ENCODE measurements at places on chromosomes 16 and 17. TPM values are rescaled to one million over a fixed set of nuclear protein-coding genes. Genes with fewer than 3 reads are reported as not detected.

CMTM2 gene
- 0.36 TPM for total RNA-seq

TEDC2 gene
- 23.9 TPM for total RNA-seq

SYT17 gene
- total RNA-seq = 0.10 TPM

HSD17B1 gene
- 0.44 TPM for total RNA-seq

CACNA1H gene
- total RNA-seq = 0.61 TPM

ABCC3 gene
- not detected for total RNA-seq

CD7 gene
- 570 TPM for total RNA-seq

PRSS33 gene
- total RNA-seq = not detected

C17orf78 gene
- not detected for total RNA-seq

PLK1 gene
- total RNA-seq = 81.6 TPM

IL32 gene
- total RNA-seq = 2,504 TPM

CDH11 gene
- not detected for total RNA-seq

KRTAP2-3 gene
- not detected for total RNA-seq

- H3K4me3 ChIP-seq = no peak overlapping the region
- no peaks in the 10 kb centered on the region for H3K4me1 ChIP-seq
- no peaks in the 10 kb centered on the region for H3K36me3 ChIP-seq
- H3K27me3 ChIP-seq = no peaks in the 10 kb centered on the region
- no peak for DNase-seq
- H3K27ac ChIP-seq = no peak overlapping the region
These were observed 57.5 kb upstream of the DOC2B start for GRCh38 chr17:238964-239259.

- H3K4me3 ChIP-seq = no peak overlapping the region
- H3K27me3 ChIP-seq = peaks cover 64% of the 10 kb centered on the region
- no peak overlapping the region for H3K27ac ChIP-seq
- peaks cover 1% of the 10 kb centered on the region for H3K4me1 ChIP-seq
- no peaks in the 10 kb centered on the region for H3K36me3 ChIP-seq
- no peak for DNase-seq
These were observed 123.2 kb upstream of the LHX1 start for GRCh38 chr17:36813957-36814563.

- no peak for DNase-seq
- peaks cover 7% of the 10 kb centered on the region for H3K36me3 ChIP-seq
- no peak overlapping the region for H3K4me3 ChIP-seq
- peaks cover 1% of the 10 kb centered on the region for H3K27me3 ChIP-seq
These were observed 19.9 kb upstream of the COL1A1 start for GRCh38 chr17:50221266-50221863.

DNA sequence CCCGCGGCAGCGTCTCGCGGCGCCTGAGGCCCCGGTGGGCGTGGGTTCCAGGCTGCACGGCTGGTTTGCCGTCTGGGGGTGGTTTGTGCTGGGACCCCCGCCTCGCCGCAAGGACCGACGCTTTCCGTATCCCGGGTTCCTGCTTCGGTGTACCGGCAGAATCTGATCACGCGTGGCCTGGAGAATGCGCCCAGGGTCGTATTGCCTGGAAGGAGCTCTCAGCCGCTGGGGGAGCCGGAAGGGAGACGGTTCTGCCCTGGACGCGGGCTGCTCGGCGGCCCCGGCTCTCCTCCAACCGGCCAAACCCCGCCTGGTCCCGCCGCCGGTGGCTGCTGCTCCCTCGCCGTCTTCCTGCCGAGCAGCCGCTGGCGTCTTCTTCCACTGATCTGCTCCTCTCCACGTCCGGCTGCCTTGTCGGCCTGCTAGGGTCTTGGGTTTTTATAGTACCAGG is 39.8 kb downstream of the ZNF778 start:
- H3K27ac ChIP-seq = no peak overlapping the region
- no peak for DNase-seq
- peak overlapping the region; percentile 63 for H3K4me3 ChIP-seq
- no peaks in the 10 kb centered on the region for H3K36me3 ChIP-seq

GRCh38 chr16:24807301-24807700 is 38.5 kb upstream of the SLC5A11 start:
- no peak overlapping the region for H3K4me3 ChIP-seq
- H3K27me3 ChIP-seq = no peaks in the 10 kb centered on the region
- H3K4me1 ChIP-seq = no peaks in the 10 kb centered on the region

DNA sequence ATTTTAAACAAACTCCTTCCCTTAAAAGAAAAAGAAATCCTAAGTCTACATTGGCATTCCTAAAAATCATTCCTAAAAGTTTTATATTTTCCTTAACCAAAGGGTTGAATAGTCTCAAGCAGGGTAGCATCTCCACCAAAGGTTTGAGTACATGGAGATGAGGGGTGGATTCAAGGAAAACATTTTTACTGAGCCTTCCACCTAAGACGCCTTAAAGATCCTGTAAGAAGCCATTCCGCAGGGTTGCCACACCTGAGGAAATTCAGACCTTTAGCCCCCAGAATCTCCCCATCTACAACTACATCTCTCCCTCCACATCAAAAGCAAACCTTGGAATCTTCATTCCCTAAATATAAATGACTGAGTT is 7.7 kb upstream of the AKTIP start:
- no peak for DNase-seq
- H3K27ac ChIP-seq = peak overlapping the region; percentile 1
- H3K36me3 ChIP-seq = peaks cover 2% of the 10 kb centered on the region
- no peak overlapping the region for H3K4me3 ChIP-seq
- H3K4me1 ChIP-seq = peaks cover 32% of the 10 kb centered on the region

GRCh38 chr16:4115209-4115948 is 863 bp downstream of the ADCY9 start:
- H3K4me3 ChIP-seq = peak overlapping the region; percentile 69
- peaks cover 45% of the 10 kb centered on the region for H3K4me1 ChIP-seq
- H3K27me3 ChIP-seq = no peaks in the 10 kb centered on the region
- DNase-seq = peak; percentile 53
- peaks cover 6% of the 10 kb centered on the region for H3K36me3 ChIP-seq
- no peak overlapping the region for H3K27ac ChIP-seq

DNA sequence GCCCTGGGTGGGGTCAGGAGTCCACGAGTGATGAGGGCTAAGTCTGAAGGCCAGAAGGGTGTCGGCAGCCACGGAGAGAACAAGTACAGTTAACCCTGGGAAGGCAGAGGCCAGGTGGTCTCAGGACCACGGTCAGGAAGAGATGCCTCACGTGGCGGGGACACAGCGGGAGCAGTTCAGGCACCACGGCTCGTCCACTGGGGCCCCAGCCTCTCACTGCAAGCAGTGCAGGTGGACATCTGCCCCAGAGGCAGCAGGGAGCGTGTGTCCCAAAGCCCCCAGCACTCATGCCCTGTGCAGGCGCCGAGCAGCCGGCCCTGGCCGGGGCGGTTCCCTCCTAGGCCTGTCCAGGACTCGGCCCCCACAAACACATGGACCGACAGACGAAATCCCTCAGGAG is 4.7 kb downstream of the LMF1 start:
- peaks cover 43% of the 10 kb centered on the region for H3K4me1 ChIP-seq
- H3K4me3 ChIP-seq = no peak overlapping the region
- peaks cover 20% of the 10 kb centered on the region for H3K36me3 ChIP-seq
- H3K27ac ChIP-seq = peak overlapping the region; percentile 95
- no peak for DNase-seq

- H3K36me3 ChIP-seq = no peaks in the 10 kb centered on the region
- no peak overlapping the region for H3K4me3 ChIP-seq
- peaks cover 60% of the 10 kb centered on the region for H3K4me1 ChIP-seq
- no peak overlapping the region for H3K27ac ChIP-seq
- no peak for DNase-seq
- H3K27me3 ChIP-seq = no peaks in the 10 kb centered on the region
These were observed 44.4 kb downstream of the YPEL2 start for GRCh38 chr17:59375857-59376256.

DNA sequence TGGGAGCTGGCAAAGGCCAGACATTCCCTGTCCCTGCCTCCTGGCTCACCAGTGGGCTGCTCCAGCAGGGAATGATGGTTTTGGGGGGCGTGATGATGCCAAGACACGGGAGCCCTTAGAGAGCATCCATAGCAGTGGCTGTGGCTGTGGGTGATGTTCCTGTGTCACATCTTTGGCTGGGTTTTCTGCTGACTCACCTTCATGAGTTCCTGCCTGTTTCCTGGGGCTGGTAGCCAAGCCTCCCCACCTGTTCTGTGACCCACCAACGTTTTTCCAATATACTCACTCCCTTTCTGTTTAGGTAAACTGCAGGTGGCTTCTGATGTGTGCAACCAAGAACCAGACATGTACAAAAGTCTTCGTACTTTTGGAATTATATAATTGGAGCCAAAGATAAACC is 16.5 kb upstream of the NF1 start:
- no peaks in the 10 kb centered on the region for H3K4me1 ChIP-seq
- H3K27ac ChIP-seq = no peak overlapping the region
- H3K4me3 ChIP-seq = no peak overlapping the region
- no peak for DNase-seq
- no peaks in the 10 kb centered on the region for H3K36me3 ChIP-seq

DNA sequence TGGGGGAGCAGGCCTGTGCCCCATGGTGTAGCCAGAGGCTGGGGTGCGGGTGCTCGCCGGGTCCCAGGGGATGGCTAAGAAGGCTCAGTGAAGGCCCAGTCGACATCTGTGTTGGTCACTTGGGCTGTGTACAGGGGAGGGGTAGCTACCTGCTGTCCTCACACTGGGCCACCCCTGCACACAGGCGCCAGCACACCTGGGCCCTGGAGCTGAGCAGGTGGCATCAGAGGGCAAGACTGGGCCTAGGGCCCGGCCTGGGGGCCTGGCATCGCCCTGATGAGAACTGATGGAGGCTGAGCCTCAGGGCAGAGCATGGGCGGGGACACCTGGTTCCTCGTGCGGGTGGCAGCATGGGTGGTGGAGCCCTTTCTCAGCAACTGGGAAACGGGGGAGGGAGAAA is 870 bp upstream of the CTRB2 start:
- H3K4me1 ChIP-seq = no peaks in the 10 kb centered on the region
- no peak overlapping the region for H3K4me3 ChIP-seq

- peak; percentile 22 for DNase-seq
- H3K36me3 ChIP-seq = peaks cover 20% of the 10 kb centered on the region
- peak overlapping the region; percentile 6 for H3K27ac ChIP-seq
- H3K4me1 ChIP-seq = peaks cover 17% of the 10 kb centered on the region
These were observed 1.9 kb downstream of the TSEN54 start for GRCh38 chr17:75518201-75518600.

GRCh38 chr17:48068491-48068961 is 20.4 kb downstream of the NFE2L1 start:
- no peaks in the 10 kb centered on the region for H3K27me3 ChIP-seq
- H3K27ac ChIP-seq = no peak overlapping the region
- no peak overlapping the region for H3K4me3 ChIP-seq
- H3K4me1 ChIP-seq = no peaks in the 10 kb centered on the region

DNA sequence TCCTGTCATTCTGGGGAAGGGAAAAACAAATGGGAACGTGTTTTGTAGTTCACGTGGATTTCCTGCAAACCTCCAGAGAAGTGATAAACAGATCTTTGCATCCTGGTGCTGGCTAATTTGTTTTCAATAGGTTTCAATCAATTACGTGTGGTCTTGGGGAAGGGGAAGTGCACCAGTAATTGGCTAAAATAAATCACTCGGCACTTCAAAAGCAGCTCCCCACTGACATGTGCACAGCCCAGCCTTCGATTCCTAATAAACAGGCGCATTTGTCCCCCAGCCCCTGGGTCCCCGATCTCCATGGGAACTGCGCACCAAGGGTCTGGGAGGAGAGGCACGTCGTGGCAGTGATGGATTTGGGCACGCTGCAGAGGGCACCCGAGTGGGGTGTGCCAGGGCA is 112.9 kb upstream of the GSE1 start:
- DNase-seq = no peak
- no peak overlapping the region for H3K27ac ChIP-seq
- H3K27me3 ChIP-seq = no peaks in the 10 kb centered on the region
- H3K4me1 ChIP-seq = no peaks in the 10 kb centered on the region
- no peak overlapping the region for H3K4me3 ChIP-seq

DNA sequence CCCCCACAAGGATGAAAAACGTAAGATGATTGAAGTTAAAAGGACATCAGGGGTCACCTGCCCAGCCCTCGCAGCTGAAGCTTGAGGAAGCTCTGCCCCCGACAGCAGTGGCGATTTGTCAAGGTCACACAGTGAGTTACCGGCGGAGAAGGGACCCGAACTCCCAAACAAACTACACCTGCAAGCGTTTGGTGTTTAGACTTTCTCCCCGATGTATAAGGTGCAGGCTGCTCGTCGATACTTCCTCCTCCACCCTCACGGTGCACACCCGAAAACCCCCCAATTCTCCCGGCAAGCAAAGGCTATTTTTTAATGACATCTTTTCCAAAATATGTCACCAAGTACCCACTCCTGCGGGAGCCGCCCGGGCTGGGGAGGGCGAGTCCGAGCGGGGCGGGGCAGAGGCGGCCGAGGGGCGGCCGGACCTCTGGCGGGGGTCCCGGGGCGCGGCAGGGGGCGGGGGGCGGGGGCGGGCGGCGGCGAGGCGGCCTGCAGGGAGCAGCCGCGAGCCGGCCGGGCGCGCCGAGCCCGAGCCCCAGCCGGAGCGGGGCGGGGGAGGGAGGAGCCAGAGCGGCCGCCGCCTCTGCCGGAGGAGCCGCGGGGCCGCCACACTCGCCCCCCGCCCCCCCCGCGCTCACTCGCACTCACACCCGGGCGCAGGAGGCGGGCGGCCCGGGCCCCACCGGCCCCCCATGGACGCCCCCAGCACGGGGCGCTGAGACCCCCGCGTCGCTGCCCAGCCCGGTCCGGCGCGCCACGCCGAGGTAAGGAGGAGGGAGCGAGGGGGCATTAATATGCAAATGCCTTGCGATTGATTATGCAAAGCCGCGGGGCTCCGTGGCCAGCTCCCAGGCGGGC is at the start of gene THRA:
THRA (plus strand) TSS at position 637 of the 858 bp plus-strand sequence. CDS start 11,524 bp downstream, outside the sequence.
- H3K27ac ChIP-seq = peak within 1 kb of the TSS; percentile 44
- H3K4me3 ChIP-seq = peak within 1 kb of the TSS; percentile 80
- DNase-seq = peak; percentile 72

DNA sequence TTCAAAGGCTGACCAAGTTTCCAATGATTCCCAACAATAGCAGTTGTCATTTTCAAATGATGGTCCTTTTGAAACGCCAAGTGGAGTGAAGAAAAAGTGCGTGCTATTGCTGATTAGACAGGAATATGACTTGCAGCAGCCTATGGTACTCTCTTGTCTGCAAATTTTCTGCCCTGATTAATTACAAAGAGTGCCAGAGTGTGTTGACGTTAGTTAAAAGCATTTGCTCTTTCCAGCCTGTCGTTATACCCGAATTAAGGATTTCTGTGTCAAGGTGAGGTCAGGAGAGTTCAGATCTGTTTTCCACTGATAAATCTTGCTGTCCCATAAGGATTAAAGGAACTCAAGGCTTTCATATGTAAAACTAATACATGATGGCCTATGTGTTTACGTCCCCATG is 75.0 kb upstream of the ADAMTS18 start:
- H3K4me1 ChIP-seq = no peaks in the 10 kb centered on the region
- H3K36me3 ChIP-seq = no peaks in the 10 kb centered on the region
- H3K4me3 ChIP-seq = no peak overlapping the region
- no peak for DNase-seq

GRCh38 chr17:19610311-19610710 is 38.2 kb upstream of the ALDH3A2 start:
- H3K36me3 ChIP-seq = no peaks in the 10 kb centered on the region
- DNase-seq = no peak
- H3K27me3 ChIP-seq = no peaks in the 10 kb centered on the region
- H3K4me1 ChIP-seq = peaks cover 4% of the 10 kb centered on the region
- H3K27ac ChIP-seq = no peak overlapping the region
- no peak overlapping the region for H3K4me3 ChIP-seq

- peaks cover 16% of the 10 kb centered on the region for H3K4me1 ChIP-seq
- H3K27me3 ChIP-seq = no peaks in the 10 kb centered on the region
- no peak overlapping the region for H3K4me3 ChIP-seq
- DNase-seq = no peak
These were observed 74.0 kb downstream of the TANC2 start for GRCh38 chr17:63039899-63040602.

Data from activated CD4-positive, alpha-beta memory T cell treated with anti-CD3 and anti-CD28 coated beads for 36 hours (primary cell).